ENCODE measurements at places on chromosomes 12 and 14. TPM values are rescaled to one million over a fixed set of nuclear protein-coding genes. Genes with fewer than 3 reads are reported as not detected.

DNA sequence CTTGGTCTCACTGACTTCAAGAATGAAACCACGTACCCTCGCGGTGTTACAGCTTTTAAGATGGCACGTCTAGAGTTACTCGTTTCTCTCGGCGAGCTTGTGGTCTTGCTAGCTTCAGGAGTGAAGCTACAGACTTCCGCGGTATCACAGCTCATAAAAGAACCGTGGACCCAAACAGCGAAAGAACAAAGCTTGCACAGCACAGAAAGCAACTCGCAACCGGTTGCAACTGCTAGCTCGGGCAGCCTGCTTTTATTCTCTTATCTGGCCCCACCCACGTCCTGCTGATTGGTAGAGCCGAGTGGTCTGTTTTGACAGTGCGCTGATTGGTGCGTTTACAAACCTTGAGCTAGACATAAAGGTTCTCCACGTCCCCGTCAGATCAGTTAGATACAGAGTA lies 4.2 kb upstream of the CLEC4C start:
- DNase-seq: no peak

DNA sequence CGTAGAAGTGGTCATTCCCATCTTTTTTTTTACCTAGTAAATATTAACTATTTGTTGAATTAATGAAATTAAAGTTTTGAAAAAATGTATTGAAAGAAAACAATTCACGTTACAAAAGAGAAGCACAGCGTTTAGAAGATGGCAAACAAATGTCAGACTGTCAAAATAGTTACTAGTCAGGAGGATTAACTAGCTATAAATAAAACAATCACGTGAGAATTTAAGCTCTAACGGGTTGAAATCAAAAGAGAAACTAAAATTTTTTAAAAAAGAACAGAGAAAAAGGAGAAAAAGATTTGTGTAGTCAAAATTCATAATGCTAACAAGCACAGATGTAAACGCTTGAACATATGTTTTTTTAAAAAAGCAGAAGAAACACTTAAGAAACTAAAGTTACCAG lies 26.4 kb downstream of the DDHD1 start:
- no peak for DNase-seq

DNA sequence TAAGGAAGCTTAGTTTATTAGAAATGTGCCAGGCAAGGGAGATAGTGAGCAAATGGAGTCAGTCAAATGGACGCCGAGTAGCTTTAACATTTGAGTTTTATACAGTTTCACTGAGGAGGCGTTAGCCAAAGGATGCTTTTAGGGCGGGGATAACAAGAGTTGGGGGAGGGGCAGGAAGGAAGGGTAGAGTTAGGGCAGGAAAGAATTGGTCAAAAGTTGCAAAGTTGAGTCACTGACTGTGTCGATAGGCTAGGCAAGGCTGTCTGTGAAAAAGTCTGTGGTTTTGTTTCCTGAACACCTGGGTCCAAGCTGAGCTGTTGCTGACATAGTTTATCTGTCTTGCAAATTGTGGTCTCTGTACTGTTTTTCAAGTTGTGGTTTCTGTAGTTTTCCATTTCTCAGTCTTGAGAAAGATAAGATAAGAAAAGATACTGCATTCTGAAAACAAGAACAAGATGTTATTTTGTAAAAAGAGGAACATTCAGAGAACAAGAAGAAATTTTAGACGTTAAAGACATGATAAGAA lies 62.6 kb upstream of the RESF1 start:
- no peak for DNase-seq

GRCh38 chr12:27870939-27871338 lies 90.9 kb upstream of the MANSC4 start:
- no peak for DNase-seq

DNA sequence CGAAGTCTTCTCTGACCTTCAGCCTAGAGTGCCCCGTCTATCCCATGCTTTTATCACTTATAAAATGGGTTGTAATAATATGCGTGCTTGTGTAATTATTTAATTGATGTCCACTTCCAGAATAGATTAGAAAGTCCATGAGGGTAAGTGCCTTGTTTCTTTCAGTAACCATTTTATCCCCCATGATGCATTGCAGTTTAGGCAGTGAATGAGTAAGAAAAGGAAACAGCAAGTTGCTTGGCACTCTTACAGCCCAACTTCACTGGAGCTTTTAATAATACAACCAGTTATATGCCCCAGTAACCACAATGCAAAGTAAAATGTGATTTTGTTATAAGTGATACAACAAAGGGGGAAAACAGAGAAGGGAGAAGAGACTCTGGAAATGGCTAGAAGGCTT lies 287.3 kb downstream of the MED13L start:
- no peak for DNase-seq

GRCh38 chr12:128394137-128394536 lies 127.2 kb downstream of the TMEM132C start:
- no peak for DNase-seq

DNA sequence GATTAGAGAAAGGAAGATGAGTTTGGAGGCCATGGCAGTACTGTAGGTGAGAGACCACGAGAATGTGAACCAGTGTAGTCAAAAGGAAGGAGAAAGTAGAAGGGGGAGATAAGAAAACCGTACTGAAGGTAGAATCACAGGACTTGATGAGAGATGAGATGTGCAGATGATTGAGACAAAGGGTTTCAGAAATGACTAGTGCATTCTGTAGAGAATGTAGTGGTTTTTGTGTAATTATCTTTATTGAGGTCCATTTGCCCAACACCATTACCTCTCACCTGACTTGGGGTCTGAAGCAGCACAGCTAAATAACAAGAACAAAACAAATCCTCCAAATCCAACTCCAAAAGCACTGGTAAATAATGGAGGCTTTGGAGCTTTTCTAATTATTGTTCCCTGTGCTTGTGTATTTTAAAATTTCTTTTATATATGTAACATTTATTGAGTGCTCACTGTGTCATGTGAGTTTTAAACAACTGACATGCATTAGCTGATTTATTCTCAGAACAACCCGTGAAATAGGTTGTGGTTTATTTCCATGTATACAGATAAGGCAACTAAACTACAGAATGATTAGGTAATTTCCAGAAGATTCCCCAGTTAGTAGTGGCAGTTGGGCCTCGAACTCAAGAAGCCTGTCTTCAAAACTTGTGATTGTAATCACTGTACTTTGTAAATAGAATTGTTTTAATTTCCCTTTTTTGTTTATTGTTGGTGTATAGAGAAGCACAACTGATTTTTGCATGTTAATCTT lies 390.0 kb downstream of the AEBP2 start:
- no peak for DNase-seq

GRCh38 chr12:45575417-45575816 lies 154.1 kb upstream of the ARID2 start:
- no peak for DNase-seq

DNA sequence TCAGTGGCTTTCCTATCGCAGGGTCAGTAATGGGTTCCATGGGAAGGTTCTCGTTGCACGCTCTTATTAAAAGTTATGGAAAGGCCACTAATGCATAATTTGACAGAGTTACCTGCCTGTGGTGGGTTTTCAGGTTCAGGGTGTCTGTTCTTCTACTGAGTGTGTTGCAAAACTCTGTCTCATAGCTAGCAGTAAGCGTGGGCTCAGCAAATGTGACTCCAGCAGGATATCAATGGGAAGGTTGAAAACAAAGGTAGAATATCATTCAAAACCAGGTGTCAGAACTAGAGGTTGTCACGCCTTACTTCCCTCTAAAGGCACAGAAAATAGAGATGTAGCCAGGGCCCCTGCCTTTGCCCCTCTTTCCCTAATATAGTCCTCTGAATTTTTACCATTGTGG lies 24.9 kb downstream of the UBE3B start:
- no peak for DNase-seq

- peak; percentile 5 for DNase-seq
These were observed 21.3 kb downstream of the LRTM2 start for GRCh38 chr12:1841586-1842182.

DNA sequence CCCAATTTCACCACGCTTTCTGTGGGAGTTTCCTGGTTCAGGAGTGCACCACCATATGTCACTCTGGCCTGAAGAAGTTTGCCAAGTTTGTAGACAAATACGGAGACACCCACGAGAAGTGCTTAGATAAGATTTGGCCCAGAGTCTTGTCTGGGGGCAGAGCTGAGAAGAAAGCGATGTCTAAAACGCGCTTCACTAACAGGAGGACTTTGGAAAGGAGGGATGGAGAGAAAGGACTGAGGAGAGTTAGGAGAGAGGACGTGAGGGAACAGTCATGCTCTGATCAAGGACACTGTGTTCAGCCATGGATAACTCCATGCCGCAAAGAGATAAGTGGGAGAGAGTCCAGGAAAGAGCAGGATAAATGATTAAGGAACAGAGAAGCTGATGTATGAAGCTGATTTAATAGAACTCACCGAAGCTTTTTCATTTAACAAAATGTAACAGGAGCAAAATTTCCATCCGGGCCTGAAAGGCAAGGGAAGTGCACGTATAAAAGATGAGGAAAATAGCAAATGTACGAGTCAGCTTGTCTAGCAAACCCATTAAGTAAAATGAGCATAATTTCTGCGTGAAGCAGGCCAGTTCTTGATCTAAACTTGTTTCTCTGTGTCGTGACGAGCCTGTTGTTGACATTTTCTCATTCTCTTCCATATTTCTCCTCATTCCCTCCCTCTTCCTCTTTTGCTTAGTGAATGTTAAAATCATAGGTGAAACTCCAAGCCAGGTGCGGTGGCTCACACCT lies 23.4 kb upstream of the MAP3K9 start:
- DNase-seq: no peak

GRCh38 chr12:916240-916639 lies 33.3 kb downstream of the RAD52 start:
- DNase-seq: no peak

DNA sequence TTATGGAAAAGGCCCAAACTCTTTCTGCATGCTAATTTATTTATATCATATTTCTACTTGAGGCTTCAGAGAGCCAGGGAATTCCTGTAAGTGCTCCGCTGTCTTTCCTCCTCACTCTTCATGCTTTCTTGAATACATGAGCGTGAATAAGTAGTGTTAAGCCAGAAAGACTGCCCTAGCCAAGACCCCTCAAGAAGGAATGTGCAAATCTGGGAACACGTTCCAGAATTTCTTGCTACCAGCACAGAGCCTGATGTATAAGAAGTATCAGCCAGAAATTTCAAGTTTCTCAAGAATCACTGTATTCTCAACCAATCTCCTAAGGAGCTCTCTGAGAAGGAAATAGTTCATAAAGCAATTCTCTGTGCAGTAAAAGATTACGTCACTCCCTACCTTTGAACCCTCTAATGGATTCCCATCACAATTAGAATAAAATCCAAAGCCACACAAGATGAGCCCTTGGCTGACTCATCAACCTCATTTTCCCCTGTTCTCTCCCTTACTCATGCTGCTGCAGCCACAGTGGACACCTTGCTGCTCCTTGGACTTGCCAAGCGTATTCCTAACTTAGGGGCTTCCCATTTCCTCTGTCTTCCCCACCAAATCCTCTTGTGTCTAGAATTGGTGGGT lies 6.9 kb upstream of the TSPAN8 start:
- DNase-seq: no peak

DNA sequence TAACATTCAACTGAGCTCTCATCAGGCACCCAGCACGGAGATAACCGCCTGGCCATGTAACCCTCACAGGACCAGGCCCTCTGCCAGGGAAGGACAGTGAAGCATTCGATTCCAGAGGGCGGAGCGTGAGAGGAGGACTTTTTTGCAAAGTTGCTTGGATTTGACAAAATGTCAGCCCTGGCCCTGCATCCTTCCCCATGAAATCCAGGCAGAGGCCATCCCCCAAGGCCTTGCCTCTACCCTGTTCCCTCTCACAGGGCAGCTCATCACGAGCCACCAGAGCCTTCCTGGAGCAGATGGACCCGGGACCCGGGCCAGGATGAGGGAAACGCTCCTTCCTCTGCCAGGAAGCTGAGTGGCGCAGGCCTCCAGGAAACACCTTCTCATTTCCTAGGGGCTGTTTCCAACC lies 17.0 kb downstream of the CAMKK2 start:
- DNase-seq: no peak

- DNase-seq: no peak
These were observed 30.0 kb downstream of the NUMB start for GRCh38 chr14:73428353-73428824.

DNA sequence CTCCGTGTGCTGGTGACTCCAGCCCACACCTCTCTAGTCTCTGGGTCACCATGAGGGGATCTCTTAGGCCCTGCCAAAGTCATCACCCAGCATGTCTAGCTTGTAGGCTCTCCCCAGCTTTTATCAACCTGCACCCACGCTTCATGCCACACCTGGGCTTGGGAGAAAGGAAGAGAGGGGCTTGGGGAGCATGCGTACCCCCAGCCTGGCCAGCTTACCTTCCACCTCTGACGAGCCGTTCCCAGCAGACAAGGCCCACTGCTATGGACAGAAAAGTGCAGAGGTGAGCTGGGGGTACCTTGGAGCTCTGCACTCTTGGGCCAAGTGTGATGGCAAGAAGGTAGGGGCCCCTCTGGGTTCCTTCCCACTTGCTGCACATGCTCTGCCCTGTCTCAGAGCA lies 1.7 kb downstream of the PGF start:
- DNase-seq: no peak

DNA sequence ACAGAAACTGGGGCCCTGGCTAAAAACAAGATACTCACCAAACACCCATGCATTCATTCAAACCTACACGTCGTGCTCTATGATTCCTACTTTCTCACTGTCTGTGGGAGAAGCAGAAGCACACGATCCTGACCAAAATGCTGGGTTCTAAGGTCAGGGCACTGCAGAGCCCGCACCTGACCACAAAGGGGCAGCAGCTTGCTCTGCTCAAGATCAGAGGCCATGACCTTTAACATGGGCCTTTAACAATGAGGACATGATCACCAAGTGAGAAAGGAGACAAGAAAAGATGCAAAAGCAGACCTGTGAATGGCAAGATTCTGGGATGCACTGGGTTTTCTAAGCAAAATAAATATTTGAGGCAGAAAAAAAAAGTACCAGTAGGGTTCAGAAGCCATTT lies 40.1 kb upstream of the VPS33A start:
- no peak for DNase-seq

DNA sequence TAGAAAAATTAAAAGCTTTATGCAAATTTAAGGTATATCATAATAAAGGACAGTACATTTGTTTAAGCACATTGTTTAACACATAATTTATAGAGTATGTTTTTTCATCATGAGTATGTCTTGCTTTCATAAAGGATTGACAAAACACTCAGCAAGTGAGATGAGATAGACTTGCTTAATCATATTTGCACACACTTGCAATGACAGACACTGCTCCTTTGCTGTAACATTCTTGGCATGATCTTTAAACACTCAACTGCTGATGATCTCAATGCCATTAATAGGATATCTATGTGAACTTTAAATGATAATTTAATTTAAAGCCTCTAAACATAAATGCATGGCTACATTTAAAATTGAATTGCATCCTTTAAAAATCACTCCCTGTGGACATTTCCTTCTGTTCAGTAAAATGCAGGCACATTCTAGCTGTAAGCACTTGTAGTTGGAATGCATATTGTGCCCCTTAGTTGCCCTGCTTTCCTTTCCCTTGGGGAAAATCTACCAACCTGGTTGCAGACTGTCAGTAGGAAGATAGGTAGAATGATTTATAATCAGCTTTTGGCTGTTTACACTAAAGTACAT lies 979.0 kb downstream of the TMTC2 start:
- DNase-seq: no peak

MYO1H gene
- total RNA-seq: 0.27 TPM

HSP90AA1 gene
- 610 TPM for total RNA-seq

GLI1 gene
- 2.3 TPM for total RNA-seq

GAPDH gene
- 2,124 TPM for total RNA-seq

RDH11 gene
- 94.7 TPM for total RNA-seq

IL31 gene
- not detected for total RNA-seq

SAMD15 gene
- total RNA-seq: 0.47 TPM

CLEC4C gene
- total RNA-seq: not detected

TMEM132C gene
- 8.0 TPM for total RNA-seq

DPPA3 gene
- not detected for total RNA-seq

IL22 gene
- total RNA-seq: not detected

MAGOHB gene
- total RNA-seq: 22.1 TPM

CCDC175 gene
- total RNA-seq: not detected

TAS2R7 gene
- total RNA-seq: 0.39 TPM

XPOT gene
- 108 TPM for total RNA-seq

CSAD gene
- total RNA-seq: 34.5 TPM
